ENCODE measurements at places on chromosomes 12 and 14.
A peak's percentile ranks its signal among the peaks of the same experiment; 100 is the strongest.

GRCh38 chr12:69513297-69513696, 43.1 kb downstream of the FRS2 start:
- no peak for DNase-seq

GRCh38 chr12:129903092-129903945, 506 bp downstream of the TMEM132D start:
- DNase-seq = no peak

DNA sequence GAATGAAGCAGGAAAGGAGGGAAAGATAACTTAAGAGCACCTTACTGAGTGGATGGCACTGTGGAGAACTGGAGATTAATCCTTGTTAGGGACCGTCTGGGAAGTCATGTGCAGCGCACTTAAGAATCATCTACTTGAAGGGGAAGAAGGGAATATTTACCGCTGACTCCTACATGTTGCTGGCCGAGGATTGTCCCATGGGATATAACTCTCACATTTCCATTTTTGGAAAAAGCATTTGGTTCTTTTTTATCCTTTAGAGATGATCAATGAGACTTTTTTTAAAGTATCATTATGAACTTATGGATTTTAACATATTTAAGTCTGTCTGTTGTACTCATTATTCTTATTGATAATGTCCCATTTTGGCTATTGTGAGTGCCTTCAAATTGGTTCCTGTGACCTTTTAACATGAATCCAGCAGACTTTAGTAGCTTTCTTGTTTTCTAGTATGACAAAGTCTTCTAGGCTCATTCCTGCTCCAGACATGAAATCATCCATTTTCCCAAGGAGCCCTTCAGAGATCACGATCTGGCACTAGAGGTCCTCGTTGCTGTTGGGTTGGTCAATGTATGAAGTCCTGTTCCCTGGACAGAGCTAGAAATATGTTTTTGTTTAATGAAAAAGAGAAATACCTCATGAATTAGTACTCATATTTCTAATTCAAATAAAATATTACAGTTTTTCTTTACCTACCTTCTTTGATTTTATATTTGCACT, 20.2 kb upstream of the FAM234B start:
- no peak for DNase-seq

DNA sequence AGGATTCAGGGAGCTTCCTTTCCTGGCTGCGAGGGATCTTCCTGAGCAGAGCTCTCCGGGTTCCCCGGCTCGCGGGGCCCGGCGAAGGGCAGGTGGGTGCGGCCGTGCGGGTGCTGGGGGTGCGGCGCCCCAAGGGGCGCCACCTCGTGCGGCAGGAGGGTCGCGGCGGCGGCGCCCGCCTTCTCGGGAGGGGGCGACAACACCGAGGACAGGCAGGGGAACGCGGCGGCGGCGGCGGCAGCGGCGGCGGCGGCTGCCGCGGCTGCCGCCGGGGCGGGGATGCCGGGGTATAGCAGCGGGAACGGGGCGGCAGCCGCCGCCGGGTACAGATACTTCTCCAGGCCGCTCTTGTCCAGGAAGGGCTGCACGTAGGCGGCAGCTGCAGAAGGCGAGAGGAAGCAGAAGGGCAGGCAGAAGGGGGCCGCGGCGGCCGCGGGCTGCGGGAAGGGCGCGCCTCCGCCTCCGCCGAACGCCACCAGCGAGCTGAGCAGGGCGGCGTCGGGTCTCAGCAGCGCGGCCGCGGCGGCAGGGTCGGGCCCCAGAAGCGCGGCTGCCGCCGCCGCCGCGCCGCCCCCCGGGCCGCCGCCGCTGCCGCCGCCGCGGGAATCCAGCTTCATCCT, 2.7 kb downstream of the BHLHE41 start:
- no peak for DNase-seq

GRCh38 chr12:31724557-31724956, 4.3 kb downstream of the AMN1 start:
- DNase-seq = no peak

GRCh38 chr12:132740313-132740646, 21.4 kb downstream of the ANKLE2 start:
- DNase-seq = no peak

DNA sequence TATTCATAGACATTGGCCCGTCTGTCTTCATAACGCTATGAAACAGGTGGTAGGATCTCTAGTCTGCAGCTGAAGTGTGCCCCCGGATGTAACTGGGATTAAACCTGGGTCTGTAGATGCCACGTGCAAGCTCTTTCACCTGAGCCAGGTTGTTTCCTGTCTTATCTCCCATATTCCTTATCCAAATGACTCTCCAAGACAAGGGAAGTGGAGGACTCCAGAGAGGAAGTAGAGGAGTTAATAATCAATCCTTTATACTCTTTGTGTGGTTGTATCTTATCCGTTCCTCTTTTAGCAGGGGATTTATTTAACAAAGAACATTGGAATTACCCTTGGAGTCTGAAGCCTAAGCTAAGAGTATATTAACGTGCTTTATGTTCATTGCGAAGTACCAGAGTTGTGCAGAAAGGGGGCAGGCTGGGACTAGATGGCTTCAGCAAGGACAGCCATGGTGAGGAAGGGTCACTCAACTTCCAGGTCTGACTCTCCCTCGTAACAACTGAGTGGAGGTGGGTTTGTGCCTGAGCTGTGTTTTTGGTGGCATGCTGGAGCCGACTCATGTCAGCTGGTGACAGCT, 82.8 kb downstream of the RIN3 start:
- DNase-seq = no peak

GRCh38 chr12:7959701-7960121, 23.7 kb upstream of the SLC2A3 start:
- DNase-seq = peak; percentile 23

GRCh38 chr12:50547742-50548141, 43.0 kb downstream of the DIP2B start:
- no peak for DNase-seq

- no peak for DNase-seq
Observed at GRCh38 chr12:101838628-101839323, 8.0 kb upstream of the GNPTAB start.

DNA sequence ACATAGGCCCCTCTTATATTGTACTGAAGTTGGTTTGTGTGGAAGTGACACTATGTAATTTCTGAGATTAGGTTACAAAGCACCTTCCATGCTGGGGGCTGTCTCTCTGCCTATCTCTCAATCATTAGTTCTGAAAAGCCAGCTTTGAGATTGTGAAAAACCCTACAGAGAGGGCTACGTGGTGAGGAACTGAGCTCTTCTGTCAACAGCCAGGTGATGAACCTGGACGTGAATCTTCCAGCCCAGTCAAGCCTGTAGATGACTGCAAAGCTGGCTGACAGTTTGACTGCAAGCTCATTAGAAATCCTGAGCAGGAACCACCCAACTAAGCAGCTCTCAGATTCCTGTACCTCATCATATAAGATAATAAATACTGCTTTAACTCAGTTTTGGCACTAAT, 36.3 kb upstream of the BBS10 start:
- DNase-seq = no peak

DNA sequence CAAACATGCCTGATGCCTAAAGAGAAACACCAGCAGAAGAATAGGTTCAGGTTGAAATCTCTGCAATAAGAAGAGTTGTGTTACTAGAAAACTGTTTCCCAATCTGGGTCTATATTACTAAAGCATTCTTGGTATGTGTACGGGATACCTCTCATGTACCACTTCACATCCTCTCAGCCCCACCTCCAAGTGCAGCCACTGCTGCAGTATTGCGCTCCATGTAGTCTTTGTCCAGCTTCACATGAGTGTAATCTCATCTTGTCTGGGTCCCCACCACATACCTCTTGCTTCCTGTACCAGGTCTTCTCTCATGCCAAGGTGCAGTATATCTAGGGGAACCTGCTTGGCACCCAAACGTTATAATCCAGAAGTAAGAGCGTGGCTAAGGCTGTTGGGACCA, 187.5 kb upstream of the EEA1 start:
- DNase-seq = no peak

DNA sequence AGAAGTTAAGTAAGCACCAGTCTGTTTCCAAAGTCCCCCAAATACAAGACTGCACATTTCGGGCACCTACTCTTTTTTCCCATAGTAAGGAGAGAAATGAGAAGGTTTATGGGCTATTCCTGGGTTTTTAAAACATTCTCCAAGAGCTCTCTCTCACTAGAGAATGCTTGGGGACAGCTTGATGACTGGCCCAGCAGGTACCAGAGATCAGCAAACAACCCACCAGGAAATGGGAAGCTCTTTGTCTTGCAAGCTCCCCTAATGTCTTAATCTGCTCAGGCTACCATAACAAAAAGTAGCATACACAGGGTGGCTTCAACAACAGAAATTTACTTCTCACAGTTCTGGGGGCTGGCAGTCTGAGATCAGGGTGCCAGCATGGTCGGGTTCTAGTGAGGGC, 41.8 kb upstream of the CRY1 start:
- DNase-seq = no peak

- no peak for DNase-seq
Observed at GRCh38 chr12:23561364-23562345, 387.8 kb downstream of the SOX5 start.

DNA sequence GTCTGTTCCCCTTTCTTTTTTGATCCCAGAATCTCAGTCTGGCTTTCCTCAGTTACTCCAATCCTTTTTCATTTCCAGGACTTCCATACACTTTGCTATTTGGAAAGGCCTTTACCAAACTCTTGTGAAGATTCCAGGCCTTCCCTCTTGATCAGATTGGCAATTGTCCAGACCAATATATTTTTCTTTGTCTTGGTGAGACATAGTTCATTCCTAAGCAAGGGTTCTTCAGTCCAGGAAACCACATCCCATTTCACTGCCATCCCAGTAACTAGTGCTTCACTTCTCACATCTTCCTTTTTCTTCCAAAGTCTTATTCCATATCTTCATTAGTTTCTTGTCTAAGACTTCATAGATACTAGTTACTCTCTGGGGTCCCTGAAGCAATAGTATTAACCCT, 2.1 kb upstream of the PTPRQ start:
- DNase-seq = no peak

- DNase-seq = no peak
Observed at GRCh38 chr14:103190741-103191140, 67.5 kb downstream of the TNFAIP2 start.

GRCh38 chr12:32533971-32534590, 134.7 kb downstream of the FGD4 start:
- DNase-seq = no peak

DNA sequence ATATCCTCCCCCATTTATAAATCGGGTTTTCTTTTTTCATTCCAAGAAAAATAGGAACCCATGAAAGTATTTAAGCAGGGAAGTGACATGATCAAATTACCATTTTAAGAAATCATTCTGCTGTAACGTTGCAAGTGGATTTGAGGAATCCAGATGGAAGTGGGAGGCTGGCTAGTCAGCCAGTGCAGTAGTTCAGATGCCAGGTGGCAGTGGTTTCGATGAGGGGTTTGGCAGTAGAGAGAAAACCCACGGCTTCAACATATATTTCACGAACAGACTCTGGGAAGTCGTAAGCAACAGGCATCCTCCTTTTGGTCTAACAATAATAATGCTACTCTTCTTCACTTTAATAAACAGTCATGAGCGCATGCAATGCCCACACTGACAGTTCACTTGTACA, 25.0 kb downstream of the PDZRN4 start:
- DNase-seq = no peak

DNA sequence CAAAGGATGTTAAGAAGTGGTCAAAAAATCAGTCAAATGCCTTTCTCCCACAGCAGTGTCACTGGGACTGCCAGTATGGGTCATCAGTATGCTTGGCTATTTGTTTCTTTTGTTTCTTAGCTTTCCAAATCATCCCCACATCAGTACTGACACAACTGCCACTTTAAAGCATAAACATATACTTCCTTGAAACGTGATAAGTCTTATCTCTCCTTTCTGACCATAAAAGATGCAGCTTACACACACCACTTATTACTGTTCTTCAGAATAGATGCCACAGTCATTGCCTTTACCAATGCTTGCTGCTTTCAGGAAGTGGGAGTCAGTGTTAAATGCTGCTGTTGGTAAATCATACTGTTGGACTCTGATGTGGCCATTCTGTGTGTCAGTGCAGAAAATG, 18.6 kb upstream of the GARIN2 start:
- DNase-seq = no peak

GRCh38 chr12:121495746-121496145, 85.1 kb downstream of the KDM2B start:
- no peak for DNase-seq

DNA sequence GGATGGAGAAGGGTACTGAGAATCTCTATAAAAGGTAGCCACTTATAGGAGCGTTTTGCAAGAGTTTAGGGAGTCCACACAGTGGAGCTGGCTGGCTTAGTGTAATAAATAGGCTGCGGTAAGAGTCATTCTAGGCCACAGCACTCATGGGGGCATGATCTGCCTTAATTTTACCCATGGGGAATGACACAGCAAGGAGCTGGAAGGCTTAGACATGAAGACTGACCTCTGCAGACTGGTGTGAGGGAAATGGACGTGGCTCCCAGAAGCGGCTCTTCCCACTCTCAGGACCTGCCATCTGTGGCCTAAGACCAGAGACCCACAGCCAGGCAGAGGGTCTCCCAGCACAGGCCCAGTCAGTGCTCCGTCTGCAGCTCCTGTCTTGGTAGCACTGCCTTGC, 173.3 kb downstream of the PPM1H start:
- no peak for DNase-seq

DNA sequence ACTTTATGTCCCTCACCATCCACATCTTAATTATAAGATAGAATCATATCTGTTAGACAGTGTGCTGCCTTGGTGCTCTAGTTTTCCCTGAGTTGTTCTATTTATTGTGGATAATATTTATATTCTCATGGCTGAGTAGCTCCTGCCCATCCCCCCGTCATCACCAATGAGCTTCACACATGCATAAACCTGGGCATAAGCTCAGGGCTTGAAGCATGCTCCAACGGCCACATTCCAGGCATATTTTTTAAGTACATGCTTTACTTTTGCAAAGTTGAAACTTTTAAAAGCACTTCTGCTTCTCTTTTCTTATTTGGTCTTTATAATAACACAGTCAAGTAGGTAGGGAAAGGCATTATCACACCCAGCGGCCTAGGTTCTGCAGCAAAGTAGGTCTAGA, 3.4 kb upstream of the FBXO34 start:
- DNase-seq = no peak

DNA sequence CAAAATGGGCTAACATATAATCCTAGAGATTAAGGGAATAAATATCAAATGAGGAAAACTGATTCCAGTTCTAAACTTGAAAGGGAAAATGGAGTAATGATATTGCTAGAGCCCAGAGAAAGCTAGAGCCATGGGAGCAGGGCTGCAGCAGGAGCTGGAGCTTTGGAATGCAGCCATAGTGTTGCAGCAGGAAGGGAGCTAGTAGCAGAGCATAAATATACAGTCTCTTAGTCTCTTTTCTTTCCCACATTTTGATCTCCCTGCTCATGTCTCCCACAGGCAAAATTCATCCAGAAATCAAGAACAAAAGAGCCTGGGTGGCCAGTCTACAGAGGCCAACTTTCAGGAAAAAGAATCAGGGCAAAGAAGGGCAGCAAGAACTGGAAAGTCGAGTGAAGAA, 253.7 kb downstream of the ATXN7L3B start:
- no peak for DNase-seq

GRCh38 chr12:48691826-48692487, 9.9 kb upstream of the KANSL2 start:
- no peak for DNase-seq
